Naive thymus-derived CD8-positive, alpha-beta T cell (primary cell): ENCODE measurements at places on chromosomes 4 and X.
A peak's percentile ranks its signal among the peaks of the same experiment; 100 is the strongest.

DNA sequence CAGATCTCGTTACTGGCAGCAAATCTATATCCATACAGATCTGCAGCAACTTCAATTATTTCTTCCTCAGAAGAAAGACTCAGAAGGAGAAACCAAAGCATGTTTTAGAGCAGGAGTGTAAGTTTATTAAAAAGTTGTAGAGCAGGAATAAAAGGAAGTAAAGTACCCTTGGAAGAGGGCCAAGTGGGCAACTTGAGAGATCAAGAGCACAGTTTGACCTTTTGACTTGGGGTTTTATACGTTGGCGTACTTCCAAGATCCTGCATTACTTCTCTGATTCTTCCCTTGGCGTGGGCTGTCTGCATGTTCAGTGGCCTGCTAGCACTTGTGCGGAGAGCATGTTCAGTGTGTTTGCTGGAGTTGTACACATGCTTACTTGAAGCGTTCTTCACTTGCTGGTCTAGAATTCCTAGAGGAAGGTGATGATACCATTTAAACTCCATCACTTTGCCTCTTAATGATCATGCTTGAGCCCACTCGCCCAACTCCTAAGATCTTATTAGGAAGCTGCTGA, 1114.7 kb upstream of the PABPC4L start:
- H3K27me3 ChIP-seq, result no peaks in the 10 kb centered on the region
- DNase-seq, result no peak
- H3K36me3 ChIP-seq, result no peaks in the 10 kb centered on the region
- H3K4me3 ChIP-seq, result no peak overlapping the region
- H3K27ac ChIP-seq, result no peak overlapping the region

- H3K27me3 ChIP-seq, result no peaks in the 10 kb centered on the region
- no peak overlapping the region for H3K27ac ChIP-seq
- no peaks in the 10 kb centered on the region for H3K4me1 ChIP-seq
Observed at GRCh38 chr4:45120163-45120562, 393.8 kb upstream of the GNPDA2 start.

GRCh38 chrX:135543924-135544323, 23.5 kb downstream of the INTS6L start:
- no peaks in the 10 kb centered on the region for H3K27me3 ChIP-seq
- H3K36me3 ChIP-seq, result no peaks in the 10 kb centered on the region
- peak; percentile 28 for DNase-seq

GRCh38 chr4:119080721-119081541, 54.7 kb upstream of the MYOZ2 start:
- H3K27ac ChIP-seq, result no peak overlapping the region
- peaks cover 3% of the 10 kb centered on the region for H3K27me3 ChIP-seq
- no peak overlapping the region for H3K4me3 ChIP-seq
- H3K36me3 ChIP-seq, result no peaks in the 10 kb centered on the region
- DNase-seq, result no peak
- no peaks in the 10 kb centered on the region for H3K4me1 ChIP-seq

DNA sequence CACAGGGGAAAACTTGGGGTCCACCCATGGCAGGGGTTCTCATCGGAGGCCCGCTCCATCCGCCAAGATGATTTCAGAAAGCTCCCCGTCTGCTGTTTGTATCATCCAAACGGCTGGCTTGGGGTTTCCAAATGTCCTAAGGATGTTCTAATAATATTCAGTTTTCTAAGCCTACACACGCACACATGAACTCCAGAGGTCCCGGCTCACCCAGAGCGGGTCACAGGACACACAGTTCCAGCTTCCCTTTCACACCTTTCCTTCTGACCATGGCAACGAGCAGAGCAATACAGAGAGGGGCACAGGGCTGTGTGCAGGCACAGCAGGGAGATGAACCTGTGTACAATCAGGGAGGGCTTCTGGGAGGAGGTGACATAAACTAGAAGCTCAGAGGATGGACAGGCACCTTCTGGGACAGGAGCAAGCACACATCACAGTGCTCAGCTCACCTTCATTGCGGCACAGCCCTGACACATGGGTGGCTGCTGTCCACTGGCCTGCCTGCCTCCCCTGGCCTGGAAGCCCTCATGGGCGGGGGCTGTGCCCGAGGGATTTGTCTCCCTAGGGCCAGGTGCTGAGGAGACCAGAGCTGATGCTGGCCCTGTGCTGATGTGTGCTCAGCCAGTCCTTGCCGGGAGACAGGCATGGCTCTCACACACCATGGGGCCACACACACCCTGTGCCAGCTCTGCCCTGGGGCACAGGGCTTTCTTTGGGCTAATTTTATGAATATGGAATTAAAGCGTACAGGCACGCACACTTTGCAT, 44.8 kb downstream of the ABLIM2 start:
- H3K27ac ChIP-seq, result no peak overlapping the region
- no peaks in the 10 kb centered on the region for H3K36me3 ChIP-seq
- H3K27me3 ChIP-seq, result peaks cover 6% of the 10 kb centered on the region

DNA sequence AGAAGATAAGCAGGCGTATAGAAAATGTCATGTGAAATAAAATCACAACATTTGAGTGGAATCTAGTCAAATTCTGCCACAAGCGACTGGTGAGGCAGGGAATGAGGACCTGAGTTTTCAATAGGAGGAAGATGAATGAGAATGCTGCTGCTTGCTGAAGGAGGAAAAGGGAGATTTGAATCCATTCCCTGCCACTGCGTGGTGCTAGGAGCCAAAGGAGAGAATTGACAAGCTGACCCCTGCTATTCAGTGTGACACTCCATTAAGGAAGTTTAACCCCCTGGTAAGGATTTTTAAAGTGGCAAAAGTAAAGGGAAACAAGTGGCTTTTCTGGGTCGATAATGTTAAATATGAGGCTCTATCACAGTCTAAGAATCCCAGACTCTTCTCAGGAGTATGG, 314.0 kb downstream of the NAF1 start:
- no peak for DNase-seq
- no peak overlapping the region for H3K4me3 ChIP-seq
- H3K27ac ChIP-seq, result no peak overlapping the region
- no peaks in the 10 kb centered on the region for H3K27me3 ChIP-seq

DNA sequence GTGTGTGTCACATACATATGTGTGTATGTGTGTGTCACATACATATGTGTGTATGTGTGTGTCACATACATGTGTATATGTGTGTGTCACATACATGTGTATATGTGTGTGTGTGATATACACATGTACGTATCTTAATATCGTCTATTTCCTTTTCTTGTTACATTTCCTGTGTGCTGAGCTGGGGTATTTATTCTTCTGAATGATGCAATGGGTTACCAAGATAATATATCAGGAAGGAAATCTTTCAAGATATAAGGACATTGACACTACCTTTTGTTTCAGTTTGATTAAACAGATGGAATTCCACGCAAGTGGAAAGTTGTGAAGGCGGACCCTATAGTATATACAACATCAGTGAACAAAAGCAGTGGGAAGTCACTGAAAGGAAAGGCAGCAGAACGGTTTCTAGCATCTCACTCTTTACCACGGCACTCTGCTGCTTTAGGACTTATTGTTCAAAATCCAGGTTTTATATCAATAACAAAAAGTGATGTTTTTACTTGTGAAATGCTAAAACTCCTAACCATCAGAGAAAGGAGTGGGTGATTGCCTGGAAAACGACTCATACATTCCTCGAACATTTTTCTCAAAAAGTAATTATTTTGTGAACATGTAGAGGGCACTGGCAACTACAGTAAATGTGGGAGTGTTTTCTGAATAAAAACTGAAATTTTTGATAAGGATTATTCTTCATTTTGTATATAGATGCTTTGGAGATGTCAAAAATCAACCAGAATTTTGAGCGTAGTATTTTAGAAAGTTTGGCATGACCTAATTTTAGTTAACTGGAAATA, 43.1 kb upstream of the IL21 start:
- no peaks in the 10 kb centered on the region for H3K4me1 ChIP-seq
- H3K4me3 ChIP-seq, result no peak overlapping the region
- H3K27ac ChIP-seq, result no peak overlapping the region
- H3K36me3 ChIP-seq, result no peaks in the 10 kb centered on the region
- peaks cover under 1% of the 10 kb centered on the region for H3K27me3 ChIP-seq

DNA sequence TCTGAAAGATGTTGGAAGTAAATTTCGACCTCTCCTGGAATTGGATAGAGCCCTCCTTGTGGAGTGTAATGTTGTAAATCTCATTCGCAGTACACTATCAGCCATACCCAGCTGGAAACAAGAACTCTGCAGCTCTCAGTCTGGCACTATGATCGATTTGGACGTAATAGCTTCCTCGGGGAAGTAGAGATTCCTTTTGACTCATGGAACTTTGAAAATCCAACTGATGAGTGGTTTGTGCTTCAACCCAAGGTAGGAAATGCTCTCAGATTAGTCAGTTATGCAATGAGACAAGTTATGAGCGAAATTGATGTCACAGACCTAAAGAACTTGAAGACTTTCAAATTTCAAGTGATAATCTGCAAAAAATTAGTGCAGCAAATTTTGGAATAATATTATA, 103.9 kb downstream of the SYTL5 start:
- H3K4me1 ChIP-seq, result no peaks in the 10 kb centered on the region
- no peaks in the 10 kb centered on the region for H3K36me3 ChIP-seq
- H3K27me3 ChIP-seq, result no peaks in the 10 kb centered on the region
- DNase-seq, result no peak
- H3K27ac ChIP-seq, result no peak overlapping the region

DNA sequence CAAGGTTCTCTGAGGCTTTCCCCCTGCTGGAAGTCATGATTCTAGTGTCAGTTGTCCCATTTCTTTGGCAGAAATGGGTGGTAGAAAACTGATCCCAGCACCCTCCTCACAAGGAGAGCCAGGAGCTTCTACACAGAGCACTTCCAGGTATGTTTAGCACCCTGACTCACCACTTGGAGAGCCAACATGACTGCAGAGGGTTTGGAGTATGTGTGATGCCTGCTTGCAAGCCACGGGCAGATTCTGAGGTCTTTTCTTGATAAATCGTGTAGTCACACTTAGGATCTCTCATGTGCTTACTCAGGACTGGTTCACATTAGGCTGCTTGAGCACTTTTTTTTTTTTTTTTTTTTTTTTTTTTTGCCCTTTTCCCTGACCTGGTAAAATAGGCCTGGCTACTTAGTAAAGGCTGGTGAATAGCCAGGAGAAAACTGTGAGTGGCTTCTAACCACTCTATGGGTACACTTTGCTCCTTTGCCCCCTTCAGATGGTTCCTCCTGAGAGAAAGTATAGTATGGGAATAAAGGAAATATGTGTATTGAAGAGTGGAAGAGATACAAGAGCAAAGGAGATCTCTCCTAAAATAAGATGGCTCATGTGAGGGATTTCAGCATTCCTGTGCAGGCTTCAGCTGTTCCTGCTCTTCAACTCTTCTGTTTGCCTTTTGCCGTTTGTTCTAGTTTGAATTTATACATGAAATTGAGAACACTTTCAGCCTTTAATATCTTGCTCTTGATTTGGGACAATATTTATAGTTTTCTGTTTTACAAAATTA, 103.6 kb downstream of the EMCN start:
- no peak overlapping the region for H3K4me3 ChIP-seq
- H3K27ac ChIP-seq, result no peak overlapping the region
- H3K27me3 ChIP-seq, result peaks cover 9% of the 10 kb centered on the region

- no peak overlapping the region for H3K4me3 ChIP-seq
- H3K27me3 ChIP-seq, result no peaks in the 10 kb centered on the region
- H3K27ac ChIP-seq, result no peak overlapping the region
- H3K36me3 ChIP-seq, result no peaks in the 10 kb centered on the region
Observed at GRCh38 chr4:8082517-8083055, 76.0 kb downstream of the ABLIM2 start.

- H3K27ac ChIP-seq, result no peak overlapping the region
- no peaks in the 10 kb centered on the region for H3K27me3 ChIP-seq
- peaks cover 3% of the 10 kb centered on the region for H3K36me3 ChIP-seq
- H3K4me1 ChIP-seq, result no peaks in the 10 kb centered on the region
- H3K4me3 ChIP-seq, result no peak overlapping the region
- no peak for DNase-seq
Observed at GRCh38 chr4:83599183-83599582, 63.3 kb downstream of the GPAT3 start.

- no peak overlapping the region for H3K27ac ChIP-seq
Observed at GRCh38 chr4:48033825-48034413, 17.3 kb downstream of the NIPAL1 start.

- H3K27ac ChIP-seq, result no peak overlapping the region
- H3K4me1 ChIP-seq, result no peaks in the 10 kb centered on the region
- no peak for DNase-seq
- no peak overlapping the region for H3K4me3 ChIP-seq
- H3K36me3 ChIP-seq, result no peaks in the 10 kb centered on the region
- H3K27me3 ChIP-seq, result no peaks in the 10 kb centered on the region
Observed at GRCh38 chrX:133561251-133561650, 146.0 kb upstream of the GPC4 start.

DNA sequence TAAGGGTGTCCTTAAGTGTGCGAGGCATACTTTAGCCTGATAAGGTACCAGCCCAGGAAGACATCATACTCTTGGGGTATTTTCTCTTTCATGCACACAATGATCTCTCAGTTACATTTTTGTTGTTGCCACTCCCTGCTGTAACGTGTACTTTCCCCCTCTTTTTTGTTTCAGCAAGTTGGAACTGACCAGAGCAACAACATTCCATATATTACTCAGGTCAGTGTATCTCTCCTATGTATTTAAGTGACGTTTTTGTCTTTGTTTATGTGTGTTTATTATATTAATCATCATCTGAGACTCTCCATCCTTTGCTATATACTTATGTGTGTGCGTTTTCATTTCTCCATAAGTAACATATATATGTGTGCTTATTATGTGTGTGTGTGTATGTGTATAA, 71.3 kb upstream of the VBP1 start:
- H3K27ac ChIP-seq, result no peak overlapping the region
- peaks cover 13% of the 10 kb centered on the region for H3K4me1 ChIP-seq
- no peaks in the 10 kb centered on the region for H3K27me3 ChIP-seq
- H3K36me3 ChIP-seq, result no peaks in the 10 kb centered on the region
- DNase-seq, result no peak
- H3K4me3 ChIP-seq, result no peak overlapping the region
